ENCODE measurements at places on chromosomes 5 and 9. TPM values are rescaled to one million over a fixed set of nuclear protein-coding genes. Genes with fewer than 3 reads are reported as not detected.

DNA sequence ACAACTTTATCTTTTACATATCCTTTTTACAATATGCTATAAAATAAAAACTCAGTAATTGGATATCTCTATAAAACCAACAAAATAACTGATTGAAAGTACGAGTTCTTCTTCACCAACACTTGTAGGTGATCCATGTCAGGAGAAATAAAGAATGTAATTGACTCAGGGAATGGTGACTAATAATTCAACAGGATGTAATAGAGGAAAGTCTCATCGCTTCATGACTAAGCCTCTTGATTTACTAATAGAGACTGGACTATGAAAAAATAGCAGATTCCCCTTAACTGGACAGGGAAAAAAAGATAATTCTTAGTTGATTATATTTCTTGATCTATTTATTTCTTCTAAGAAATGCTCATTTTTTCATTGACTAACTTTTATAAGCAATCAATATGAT, 507.7 kb upstream of the PTGER4 start:
- peak; percentile 3 for DNase-seq

DNA sequence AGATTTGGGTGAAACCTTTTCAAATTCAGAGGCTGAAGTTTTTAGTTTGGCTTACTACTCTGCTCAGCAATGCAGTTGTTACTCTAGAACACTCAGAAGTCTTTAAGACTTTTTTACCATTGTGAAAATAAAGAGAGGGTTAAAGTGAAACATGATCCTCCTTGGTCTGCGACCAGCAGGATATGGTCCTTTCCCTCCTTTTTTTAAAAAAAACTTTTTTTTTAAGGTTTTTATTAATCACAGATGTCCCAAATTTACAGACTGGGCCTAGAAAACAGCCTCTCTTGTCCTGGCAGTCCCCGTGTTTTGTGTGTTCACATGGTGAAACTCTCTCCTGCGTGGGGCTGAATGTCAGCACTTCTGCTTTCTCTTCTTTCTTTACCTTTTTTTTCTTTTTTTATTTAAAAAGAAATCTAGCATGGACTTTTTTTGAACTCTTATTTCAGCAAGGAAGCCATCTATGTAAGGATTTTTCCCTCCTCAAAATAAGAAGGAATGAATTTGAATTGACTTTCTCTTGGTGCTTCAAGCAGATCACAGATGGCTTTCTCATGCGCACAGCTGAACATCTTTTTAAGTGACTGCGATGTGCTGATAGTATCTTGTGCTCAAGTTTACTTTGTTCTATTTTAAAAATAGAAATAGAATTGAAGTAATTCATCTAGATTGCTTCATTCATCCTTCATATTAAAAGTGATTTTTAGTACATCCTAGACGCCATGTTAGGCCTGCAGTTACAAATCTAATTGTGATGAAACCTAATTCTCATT, 128.7 kb upstream of the OTULINL start:
- no peak for DNase-seq

- no peak for DNase-seq
Observed at GRCh38 chr9:101897196-101897595, 158.7 kb upstream of the GRIN3A start.

DNA sequence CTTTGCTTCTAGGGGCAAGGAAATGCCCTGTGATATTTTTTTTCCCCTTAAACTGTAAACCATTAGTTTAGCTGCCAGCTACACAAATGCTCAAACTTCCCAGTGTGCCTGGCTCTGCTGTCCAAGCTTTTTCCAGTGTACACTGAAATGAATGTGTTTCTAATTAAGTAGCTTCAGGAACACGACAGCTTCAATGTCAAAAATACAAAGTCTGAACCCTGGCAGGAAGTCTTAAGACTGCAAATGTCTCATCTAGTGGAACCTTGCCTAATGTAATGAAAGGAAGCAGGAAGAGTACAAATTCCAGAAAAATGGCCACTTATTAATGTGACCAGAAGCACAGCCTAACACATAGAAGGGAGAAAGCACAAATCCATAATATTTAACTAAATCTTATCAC, 255.2 kb downstream of the CRB2 start:
- DNase-seq: no peak

DNA sequence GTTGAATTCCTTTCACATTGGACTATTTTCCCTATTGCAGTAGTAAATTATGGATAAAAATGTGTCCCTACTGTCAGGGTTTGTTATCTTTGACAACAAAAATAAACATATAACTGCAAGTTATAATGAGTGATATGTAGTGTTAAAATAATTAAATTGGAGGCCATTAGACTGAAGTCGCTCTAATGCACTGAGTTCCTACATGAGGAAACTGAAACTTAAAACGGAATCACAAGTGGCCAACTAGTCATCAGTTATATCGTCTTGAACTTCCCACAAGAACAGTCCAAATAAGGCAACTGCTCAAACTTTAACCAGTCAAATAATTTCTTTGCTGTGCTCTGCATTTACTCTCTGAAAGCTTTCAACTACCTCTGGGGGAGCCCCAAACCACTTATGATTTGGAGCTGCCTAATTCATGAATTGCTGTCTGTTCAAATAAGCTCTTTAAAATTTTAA, 2.1 kb upstream of the IFT74 start:
- no peak for DNase-seq

- peak; percentile 67 for DNase-seq
Observed at GRCh38 chr5:82351754-82352145, 73.6 kb upstream of the RPS23 start.

DNA sequence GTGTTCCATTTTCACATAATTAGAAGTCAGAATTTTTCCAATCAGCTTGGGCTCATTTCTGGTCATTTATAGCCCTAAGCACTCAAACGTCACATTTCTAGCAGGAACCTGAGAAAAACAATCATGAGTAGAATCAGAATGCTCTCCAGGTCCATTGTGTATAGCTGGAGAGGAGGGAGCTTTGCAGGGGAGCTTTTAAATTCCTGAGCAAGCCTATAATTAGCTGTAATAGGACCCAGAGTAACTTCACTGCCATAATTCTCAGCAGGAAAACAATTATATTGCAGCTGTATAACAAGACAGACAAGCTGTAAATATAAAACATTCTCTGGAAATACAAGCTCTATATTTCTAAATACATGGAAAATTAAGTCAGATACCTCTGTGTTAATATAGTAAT, 637.6 kb upstream of the SGCD start:
- no peak for DNase-seq

The SH2D3C gene
- 0.12 TPM for total RNA-seq

The RNF183 gene
- total RNA-seq: not detected

The TPPP gene
- total RNA-seq: 0.54 TPM
